ENCODE measurements at places on chromosomes 16 and 17. TPM values are rescaled to one million over a fixed set of nuclear protein-coding genes. Genes with fewer than 3 reads are reported as not detected.

DNA sequence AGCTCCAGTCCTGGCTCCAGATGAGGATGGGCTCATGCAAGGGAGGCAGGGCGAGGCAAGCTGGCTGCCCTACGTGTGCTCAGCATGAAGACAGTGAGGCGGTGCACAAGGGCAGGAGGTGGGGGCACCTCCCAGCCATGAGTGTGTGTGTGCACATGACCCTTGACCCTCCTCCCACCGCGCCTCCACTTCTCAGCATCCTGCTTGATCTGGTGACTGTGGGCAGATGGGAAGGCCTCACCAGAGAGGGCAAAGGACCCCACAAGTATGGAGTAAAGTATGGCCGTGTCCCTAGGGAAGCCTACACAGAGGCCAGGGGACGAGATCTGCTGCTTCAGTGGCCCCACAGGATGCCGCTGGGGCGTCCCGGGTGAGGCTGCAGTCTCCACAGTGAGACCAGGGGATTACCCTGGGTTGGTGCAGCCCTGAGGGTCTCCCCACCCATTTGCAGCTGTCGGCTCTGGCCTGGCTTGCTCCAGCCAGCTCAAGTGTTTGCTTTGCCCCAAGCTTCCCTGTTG, 7.9 kb upstream of the RNF222 start:
- H3K27ac ChIP-seq: no peak overlapping the region
- no peak for DNase-seq
- H3K4me1 ChIP-seq: no peaks in the 10 kb centered on the region
- H3K4me3 ChIP-seq: no peak overlapping the region

DNA sequence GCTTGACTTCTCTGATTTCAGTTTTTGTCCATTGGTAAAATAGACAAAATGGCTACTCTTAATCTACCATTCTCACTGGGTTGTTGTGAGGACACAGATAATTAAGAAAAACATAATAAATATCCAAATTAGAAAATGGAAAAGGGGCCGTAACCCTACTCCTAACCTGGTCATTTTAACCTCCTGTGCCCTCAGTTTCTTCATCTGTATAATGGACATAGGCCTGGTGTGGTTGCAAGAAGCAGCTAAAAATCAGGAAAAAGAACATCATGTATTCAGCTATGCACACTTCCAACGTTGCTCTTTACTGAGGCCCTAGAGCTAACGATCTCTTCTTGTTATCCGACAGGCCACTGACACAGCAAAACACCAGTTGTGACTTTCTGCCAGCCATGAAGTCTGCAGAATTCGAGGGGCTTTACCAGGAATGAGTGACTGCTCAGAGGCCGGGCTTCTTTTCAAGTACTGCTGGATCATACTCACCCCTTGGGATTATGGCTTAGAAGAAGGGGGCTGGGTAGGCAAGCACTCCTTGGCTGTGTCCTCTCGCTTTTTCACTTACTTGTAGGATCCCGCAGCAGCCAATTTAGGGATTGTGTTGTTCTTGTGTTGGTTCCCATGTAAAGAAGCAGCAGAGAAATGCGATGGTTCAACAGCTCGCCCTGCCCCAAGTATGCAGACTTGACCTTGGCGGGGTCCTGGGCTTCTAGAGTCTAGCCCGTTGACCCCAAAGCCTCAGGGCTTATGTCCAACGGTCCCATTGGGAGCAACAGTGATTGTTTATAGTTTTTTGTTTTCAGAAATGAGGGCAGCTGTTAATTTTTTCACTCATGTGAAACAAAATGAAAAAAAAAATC, 20.9 kb downstream of the LDAF1 start:
- no peaks in the 10 kb centered on the region for H3K27me3 ChIP-seq
- H3K36me3 ChIP-seq: peaks cover 15% of the 10 kb centered on the region

Gene CDH3
- polyA plus RNA-seq: not detected

GRCh38 chr17:27446569-27447301, 9.5 kb upstream of the KSR1 start:
- H3K4me3 ChIP-seq: no peak overlapping the region
- no peaks in the 10 kb centered on the region for H3K36me3 ChIP-seq
- DNase-seq: no peak
- no peak overlapping the region for H3K27ac ChIP-seq
- no peaks in the 10 kb centered on the region for H3K27me3 ChIP-seq
- H3K4me1 ChIP-seq: no peaks in the 10 kb centered on the region

DNA sequence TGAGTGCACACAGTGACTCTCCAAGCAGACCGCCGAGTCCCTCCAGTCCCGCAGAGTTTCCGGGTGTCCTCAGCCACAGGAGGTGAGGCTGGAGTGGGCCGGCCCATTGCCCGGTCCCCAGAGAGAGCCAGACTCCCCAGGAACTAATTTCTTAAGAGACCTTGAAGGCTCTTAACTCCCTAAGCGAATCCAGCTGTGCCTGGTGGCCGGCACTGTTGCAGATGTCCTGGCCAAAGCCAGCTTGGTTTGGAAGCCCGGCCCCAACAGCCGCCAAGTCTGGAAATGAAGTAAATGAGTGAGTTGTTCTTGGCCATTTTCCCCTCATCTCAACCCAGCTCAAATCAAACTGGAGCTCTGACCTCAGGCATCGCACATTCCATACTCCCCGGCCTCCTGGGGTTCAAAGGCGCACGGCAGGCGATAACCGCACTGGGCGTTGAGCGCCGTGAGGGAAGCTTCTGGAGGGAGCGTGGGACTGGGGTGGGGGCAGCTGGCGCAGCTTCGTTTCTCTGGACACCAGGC, 42.0 kb downstream of the CMIP start:
- no peak for DNase-seq
- no peak overlapping the region for H3K4me3 ChIP-seq
- peaks cover 23% of the 10 kb centered on the region for H3K4me1 ChIP-seq
- no peaks in the 10 kb centered on the region for H3K27me3 ChIP-seq
